ENCODE measurements at places on chromosomes 4 and X.

DNA sequence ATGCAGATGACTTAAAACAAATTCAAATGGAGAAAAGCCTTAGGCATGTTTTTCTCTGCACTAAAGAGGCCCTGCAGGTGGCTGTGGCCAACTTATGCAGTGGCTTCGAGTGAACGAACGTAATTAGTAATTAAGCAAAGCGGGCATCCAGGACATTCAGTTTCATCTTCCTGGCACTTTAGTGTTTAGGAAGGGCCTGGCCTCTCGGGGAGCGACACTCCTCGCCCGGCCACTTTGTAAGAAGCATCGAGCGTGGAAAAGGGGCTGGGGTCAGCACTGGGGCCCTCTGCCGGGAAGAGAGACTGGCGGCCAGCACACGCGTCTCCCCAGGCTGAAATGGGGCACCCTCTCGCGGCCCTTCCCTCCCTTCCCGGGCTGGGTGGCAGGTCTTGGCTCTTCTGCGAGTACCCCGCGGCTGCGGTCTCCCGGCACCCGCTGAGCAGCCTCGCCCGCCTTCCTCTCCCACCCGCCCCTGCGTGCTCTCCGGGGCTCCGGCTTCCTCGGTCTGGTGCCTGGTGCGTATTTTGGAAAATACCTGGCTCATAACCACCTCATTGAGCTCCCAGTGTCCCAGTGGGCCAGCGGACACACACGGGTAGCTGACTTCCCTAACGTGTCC, 677 bp upstream of the CYP4V2 start:
- no peak for DNase-seq

- no peak for DNase-seq
Observed at GRCh38 chr4:156766846-156767245, 204.8 kb downstream of the PDGFC start.

- DNase-seq: no peak
Observed at GRCh38 chr4:37741564-37741963, 55.4 kb upstream of the RELL1 start.

DNA sequence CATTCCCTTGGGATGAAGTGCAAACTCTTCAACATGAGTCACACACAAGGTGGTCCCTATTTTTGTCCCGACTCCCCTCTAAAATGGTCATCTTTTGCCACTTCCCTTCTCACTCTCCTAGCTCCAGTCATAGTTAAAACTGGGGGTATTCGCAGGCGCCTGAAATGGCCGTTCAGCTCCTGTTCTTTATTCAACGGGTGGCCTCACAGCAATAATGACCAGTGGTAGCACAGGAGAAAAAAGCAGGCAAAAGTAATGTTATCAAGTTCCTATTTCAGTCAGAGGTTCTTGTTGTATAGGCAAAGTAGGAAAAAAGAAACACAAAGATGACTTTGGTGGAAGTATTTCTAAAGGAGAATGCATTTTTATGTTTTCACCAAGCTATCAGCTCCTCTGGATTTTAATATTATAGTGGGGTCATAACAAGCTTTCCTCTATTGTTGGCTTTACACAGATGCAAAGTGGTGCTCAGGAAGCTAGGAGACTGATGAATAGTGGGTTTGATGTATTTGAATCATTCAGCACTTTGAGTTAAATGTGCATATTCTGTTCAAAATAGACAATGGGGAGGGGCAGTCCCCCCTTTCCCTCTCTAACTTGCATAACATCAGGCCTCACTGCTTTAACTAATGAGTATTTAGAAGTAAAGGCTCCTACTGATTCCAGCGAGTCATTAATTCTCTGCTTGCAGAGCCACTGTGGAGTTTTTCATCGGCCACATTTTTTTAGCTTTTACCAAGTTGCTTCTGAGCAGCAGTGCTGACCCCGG, 171.2 kb upstream of the NDP start:
- no peak for DNase-seq

DNA sequence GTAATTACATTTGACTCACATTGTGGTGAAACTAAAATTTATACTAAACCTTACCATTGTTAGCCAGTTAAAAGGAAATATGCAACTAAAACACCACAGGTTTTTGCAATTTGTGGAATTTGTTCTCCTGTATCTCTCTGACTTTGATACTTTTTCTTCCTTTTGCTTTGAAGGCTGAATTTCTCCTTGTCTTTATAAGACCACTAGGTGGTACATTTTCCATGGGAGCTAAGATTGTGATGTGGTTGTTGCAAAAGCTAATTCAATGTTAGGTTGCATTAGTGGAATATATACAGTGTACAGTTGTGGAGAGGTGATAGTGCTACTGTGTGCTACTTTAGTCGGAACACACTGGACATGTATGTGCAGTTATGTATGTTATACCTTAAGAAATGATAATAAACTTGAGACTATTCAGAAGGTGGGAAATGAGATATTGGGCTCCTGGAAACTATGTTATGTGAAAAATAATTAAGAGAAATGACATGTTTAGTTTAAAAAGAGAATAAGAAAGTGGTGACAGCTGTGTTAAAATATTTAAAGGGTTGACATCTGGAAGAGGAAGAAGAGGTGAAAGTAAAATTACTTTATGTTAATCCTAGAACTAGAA, 70.3 kb downstream of the ARL9 start:
- DNase-seq: no peak

DNA sequence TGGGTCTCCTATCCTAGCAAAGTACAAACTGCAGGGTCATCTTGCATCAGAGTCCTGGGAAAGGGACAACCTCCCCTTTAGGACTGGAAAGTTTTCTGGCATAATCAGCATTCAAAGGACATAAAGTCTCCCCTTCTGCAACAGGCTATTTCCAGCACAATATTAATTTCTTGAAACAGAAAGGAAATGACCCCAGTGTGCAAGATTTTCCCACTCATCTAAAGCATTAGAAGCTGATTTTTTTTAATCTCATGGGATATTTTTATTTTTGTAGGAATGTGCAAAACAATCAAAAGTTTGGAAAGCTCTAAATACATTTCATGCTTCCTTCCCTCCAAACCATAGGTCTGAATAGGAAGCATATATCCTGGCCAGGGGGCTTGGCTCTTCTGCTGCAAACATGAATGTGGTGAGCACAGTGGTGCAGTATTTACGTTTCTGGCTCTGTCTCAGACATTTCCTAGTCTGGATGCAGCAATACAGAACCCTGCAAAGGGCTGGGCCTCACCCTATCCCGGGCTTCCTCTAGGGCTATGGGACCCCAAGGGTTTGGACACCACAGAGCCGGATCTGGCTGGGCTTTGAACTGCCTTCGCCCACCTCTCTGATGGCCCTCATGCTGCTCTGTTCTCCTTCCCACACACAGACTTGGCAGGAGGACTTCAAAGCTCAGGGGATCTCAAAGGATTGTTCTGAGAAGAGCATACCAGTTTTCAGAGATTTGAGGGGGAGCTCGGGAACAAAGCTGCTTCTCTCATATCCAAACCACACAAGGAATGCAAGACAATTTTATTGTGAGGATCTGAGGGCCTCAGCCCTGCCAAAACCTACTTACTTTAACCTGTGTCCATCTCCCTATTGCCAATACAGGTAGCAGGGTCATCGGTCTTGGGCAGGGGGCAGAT, 64.9 kb downstream of the POLR2B start:
- DNase-seq: no peak

DNA sequence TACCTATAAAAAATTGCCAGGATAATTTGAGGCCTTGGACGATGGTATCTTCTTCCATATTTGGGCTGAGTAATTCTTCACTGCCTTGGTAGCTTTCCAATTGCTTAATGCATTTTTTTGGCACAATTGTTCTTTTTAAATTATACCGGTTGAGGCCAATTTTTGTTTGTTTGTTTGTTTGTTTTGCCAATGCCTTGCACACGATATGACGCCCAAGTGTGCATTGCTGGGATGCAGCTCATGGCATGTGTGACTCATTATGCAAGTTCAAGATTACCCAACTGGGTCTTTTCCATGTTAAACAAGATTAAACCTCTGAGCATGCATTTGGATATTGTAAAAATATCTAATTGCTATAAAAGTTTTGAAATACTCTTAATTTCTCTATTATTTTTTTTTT, 71.1 kb upstream of the KCNIP4 start:
- no peak for DNase-seq

- DNase-seq: no peak
Observed at GRCh38 chr4:79181190-79181589, 144.7 kb downstream of the NAA11 start.

GRCh38 chr4:38004062-38004461, 43.9 kb downstream of the PTTG2 start:
- DNase-seq: no peak

- DNase-seq: no peak
Observed at GRCh38 chr4:8457646-8458252, 17.2 kb downstream of the TRMT44 start.

DNA sequence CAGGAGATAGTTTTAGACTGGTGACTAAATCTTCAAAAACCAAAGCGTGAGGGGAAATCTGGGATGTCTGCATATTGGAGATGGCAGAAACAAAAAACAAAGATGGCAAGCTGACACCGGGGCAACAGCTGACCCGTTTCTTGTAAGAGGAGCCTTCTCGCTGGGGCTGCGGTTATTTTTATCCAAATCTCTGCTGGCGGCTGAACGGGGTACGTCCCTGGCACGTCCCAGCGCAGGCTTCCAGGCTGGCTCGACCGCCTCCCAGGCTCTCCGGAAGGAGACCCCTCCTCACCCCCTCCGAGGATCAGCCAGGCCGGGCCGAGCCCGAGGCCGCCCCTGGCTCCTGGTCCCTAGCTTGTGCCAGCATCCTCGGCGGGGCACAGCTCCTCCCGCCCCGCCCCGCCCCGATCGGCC, 403 bp downstream of the SGCB start:
- DNase-seq: no peak

DNA sequence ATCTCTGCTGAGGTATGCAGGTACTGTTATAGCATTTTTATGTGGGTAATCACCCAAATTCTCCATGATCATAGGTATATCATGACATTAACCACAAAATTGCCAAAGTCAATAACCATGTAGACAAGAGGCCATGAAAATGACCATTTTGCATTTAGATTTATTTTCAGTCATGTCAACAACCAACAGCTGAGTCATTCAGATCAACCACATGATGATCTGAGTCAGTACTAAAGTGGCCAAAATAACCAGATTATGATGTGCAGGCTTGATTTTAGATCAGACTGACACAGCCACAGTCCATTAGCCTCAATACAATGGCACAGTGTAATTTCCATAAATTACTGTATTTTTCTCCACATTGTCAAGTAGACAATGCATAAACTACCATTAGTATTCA, 240.5 kb downstream of the GRIA3 start:
- DNase-seq: no peak

GRCh38 chr4:120132935-120133334, 66.3 kb upstream of the MAD2L1 start:
- DNase-seq: no peak

GRCh38 chr4:1477045-1477840, 71.0 kb upstream of the NKX1-1 start:
- no peak for DNase-seq

DNA sequence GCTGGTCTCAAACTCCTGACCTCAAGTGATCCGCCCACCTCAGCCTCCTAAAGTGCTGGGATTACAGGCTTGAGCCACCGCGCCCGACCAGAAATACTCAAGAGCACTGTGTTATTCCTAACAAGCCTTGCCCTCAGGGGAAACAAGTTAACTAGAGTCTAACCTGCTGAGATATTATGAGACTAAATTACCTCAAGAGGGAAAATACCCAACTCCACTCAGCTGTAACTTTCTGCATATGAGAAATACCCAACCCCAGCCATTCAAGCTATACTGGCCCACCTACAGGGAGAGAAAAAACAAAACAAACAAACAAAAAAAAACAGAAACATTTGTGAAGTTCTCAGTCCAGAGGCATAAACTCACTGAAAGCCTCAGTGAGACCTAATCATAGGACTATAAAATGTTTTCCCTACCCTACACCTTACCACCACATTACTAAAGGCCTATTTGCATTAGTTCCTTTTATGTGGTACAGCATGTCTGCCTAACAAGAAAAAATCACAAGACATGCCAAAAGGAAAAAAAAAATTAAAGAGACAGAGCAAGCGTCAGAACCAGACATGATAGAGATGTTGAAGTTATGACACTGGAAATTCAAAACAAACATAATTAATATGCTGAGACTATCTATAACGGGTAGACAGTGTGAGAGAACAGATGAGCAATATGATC, 876.0 kb downstream of the FSTL5 start:
- no peak for DNase-seq

- DNase-seq: no peak
Observed at GRCh38 chr4:3476936-3477749, 14.0 kb downstream of the DOK7 start.

DNA sequence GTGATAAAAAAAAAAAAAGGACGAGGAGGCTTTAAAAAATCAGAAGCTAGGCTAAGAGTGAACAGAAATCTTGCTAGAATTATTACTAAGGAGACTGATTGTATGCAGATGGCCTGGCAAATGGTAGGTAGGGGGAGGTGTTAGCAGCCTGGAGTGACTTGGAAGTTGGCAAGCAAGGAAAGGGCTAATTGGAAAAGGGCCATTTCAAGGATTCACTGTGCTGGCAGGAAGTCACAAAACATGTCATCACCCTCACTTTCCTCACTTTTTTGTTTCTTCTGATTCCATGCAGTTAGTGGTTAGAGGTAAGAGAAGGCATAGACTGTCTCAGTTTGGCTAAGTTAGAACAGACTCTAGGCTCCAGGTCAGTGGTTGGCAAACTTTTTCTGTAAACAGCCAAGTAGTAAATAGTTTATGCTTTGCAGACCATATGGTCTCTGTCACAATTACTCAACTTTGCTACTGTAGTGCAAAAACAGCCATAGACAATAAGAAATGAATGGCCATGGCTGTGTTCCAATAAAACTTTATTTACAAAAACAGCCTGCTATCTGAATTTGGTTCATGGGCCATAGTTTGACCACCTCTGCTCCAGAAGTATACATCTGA, 646.5 kb upstream of the ACTRT1 start:
- no peak for DNase-seq

- no peak for DNase-seq
Observed at GRCh38 chr4:42152507-42153504, at the start of gene BEND4. BEND4 (minus strand) TSS chr4:42152655; CDS start chr4:42152143, 512 bp downstream.

DNA sequence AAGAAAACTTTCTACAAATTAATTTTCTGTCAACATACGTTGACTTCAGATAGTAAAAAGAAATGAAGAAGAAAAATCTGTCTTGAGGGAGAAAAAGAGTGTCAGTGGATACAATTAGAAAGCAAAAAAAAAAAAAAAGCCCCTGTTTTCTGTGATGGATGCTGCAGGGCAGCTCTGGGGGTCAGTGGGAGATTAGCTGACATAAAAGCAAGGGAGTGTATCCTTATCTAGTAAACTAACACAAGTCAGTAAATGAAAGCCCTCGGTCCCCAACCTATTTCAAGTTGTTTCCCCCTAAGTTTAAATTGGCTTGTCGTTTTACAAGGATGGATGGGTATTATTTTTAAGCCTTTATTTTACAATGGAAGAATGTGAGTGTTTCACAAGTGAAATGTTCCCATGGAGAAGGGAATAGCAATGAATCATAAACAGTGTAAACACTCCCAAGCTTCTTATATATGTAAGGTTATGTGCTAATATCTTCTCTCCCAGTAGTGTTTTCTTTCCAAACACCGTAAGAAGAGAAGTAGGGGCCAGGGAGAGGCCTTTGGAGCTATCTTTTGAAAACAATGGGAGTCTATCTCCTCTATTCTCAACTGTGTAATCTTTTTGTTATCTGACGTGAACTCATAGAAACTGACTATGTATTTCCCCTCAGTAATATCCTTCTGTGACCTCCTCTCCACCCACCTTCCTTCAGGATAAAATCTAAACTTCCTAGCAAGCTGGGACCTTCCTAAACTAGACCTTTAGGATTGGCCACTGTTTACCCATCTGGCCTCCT, 347.7 kb downstream of the FBXO8 start:
- no peak for DNase-seq

GRCh38 chr4:180156684-180157083, 2086.5 kb upstream of the TENM3 start:
- DNase-seq: no peak

All from NCI-H1930 (cell line).